ENCODE measurements at places on chromosomes 13 and 19. TPM values are rescaled to one million over a fixed set of nuclear protein-coding genes. Genes with fewer than 3 reads are reported as not detected.
A peak's percentile ranks its signal among the peaks of the same experiment; 100 is the strongest.

- H3K4me1 ChIP-seq, result peaks cover 29% of the 10 kb centered on the region
- H3K27me3 ChIP-seq, result no peaks in the 10 kb centered on the region
- no peak overlapping the region for H3K4me3 ChIP-seq
- no peaks in the 10 kb centered on the region for H3K36me3 ChIP-seq
These were observed 39.2 kb downstream of the GATAD2A start for GRCh38 chr19:19444681-19445155.

DNA sequence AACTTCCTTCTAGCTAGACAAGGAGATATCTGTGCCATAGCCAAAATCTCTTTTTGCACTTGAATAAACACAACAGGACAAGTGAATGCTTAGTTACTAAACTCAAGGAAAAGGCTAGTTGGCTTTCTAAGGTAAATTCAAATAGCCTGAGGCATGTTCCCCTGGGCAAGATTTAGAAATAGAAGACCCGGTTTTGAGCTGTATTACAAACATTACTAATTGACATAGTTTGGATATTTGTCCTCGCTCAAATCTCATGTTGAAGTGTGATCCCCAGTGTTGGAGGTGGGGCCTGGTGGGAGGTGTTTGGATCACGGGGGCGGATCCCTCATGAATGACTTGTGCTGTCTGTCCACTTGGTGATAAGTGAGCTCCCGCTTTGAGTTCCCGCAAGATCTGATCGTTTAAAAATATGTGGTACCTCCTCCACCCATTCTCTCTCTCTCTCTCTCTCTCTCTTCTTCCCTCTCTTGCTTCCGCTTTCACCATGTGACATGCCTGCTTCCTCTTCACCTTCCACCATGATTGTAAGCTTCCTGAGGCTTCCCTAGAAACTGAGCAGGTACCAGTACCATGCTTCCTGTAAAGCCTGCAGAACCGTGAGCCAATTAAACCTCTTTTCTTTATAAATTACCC is 3.9 kb upstream of the KBTBD6 start:
- H3K4me1 ChIP-seq, result 0 out of 2 replicates have a peak, but pooled peaks cover 6% of the 10 kb centered on the region
- no peak overlapping the region for H3K4me3 ChIP-seq
- DNase-seq, result no peak
- H3K27ac ChIP-seq, result no peak overlapping the region
- H3K36me3 ChIP-seq, result no peaks in the 10 kb centered on the region
- H3K27me3 ChIP-seq, result no peaks in the 10 kb centered on the region

GRCh38 chr19:28456252-28456651 is 756.7 kb downstream of the UQCRFS1 start:
- no peak overlapping the region for H3K4me3 ChIP-seq
- no peak for DNase-seq
- no peaks in the 10 kb centered on the region for H3K27me3 ChIP-seq
- no peak overlapping the region for H3K27ac ChIP-seq
- H3K36me3 ChIP-seq, result no peaks in the 10 kb centered on the region

- no peak for DNase-seq
- no peaks in the 10 kb centered on the region for H3K36me3 ChIP-seq
- H3K4me1 ChIP-seq, result no peaks in the 10 kb centered on the region
- no peak overlapping the region for H3K4me3 ChIP-seq
- H3K27ac ChIP-seq, result no peak overlapping the region
- no peaks in the 10 kb centered on the region for H3K27me3 ChIP-seq
These were observed 6.2 kb upstream of the ZNF554 start for GRCh38 chr19:2813235-2814160.

DNA sequence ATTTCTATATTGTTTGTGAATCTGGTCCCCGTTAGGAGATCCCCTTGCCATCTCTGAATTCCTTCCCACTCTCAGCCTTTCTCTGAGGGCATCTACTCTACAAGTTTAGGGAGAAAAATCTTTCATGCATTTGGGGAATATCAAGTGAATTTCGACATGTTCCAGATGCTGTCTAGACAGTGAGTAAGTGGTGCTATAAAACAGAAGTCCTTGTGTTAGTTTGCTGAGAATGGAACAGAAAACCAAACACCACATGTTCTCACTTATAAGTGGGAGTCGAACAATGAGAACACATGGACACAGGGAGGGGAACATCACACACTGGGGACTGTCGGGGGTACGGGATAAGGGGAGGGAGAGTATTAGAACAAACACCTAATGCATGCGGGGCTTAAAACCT is 5.1 kb downstream of the OR7A10 start:
- no peaks in the 10 kb centered on the region for H3K36me3 ChIP-seq
- H3K27ac ChIP-seq, result no peak overlapping the region

- peaks cover 8% of the 10 kb centered on the region for H3K4me1 ChIP-seq
- no peak overlapping the region for H3K4me3 ChIP-seq
- peak; percentile 53 for DNase-seq
- no peaks in the 10 kb centered on the region for H3K36me3 ChIP-seq
- H3K27ac ChIP-seq, result 0 out of 2 replicates have a peak overlapping the region, but pooled peaks have one; percentile 2
These were observed 42.0 kb downstream of the KLF2 start for GRCh38 chr19:16366433-16367260.

DNA sequence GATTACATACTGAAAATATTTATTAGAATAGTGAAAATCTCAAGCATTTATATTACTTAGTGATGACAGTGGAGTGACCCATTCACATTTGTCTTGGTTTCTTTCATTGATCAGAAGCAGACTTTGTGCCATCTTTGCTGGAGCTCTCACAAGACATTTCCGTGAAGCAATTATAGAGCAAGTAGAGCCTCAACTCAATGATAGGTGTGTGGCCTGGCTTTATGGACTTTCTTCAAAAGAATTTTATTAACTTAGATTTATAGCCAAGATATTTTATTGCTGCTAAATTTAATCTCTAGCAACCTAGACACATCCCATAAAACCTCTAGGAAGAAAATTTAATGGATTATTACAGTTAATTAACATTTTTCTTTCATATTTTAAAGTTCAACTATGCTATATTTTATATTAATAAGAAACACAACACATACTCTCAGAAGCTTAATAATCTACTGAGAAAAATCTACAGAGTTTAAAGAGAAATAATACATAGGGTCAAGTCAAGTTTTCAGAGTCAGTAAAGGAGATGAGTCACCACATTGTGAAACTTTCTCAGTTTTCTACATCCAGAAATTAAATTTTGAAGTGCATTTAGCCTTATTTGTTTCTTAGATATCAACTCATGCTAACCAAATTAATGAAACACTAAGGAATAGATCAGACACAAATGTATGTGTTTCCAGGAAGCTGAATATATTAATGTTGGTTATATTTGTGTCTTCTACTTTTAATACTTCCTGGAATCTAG is 160.5 kb downstream of the LACC1 start:
- no peaks in the 10 kb centered on the region for H3K4me1 ChIP-seq
- no peak overlapping the region for H3K4me3 ChIP-seq
- no peak overlapping the region for H3K27ac ChIP-seq
- no peaks in the 10 kb centered on the region for H3K27me3 ChIP-seq

GRCh38 chr19:5914946-5915781 is 1.1 kb downstream of the CAPS start:
- DNase-seq, result no peak
- H3K4me3 ChIP-seq, result no peak overlapping the region
- H3K4me1 ChIP-seq, result no peaks in the 10 kb centered on the region
- no peak overlapping the region for H3K27ac ChIP-seq
- H3K36me3 ChIP-seq, result no peaks in the 10 kb centered on the region

GRCh38 chr13:65343898-65344663 is 1886.1 kb downstream of the PCDH9 start:
- H3K27ac ChIP-seq, result no peak overlapping the region
- H3K27me3 ChIP-seq, result no peaks in the 10 kb centered on the region

Gene ATP4A
- 0.63 TPM for total RNA-seq

Gene FPR3
- total RNA-seq, result not detected

Gene UHRF1
- total RNA-seq, result 45.7 TPM

Gene KCTD12
- total RNA-seq, result 10.1 TPM

Gene PPM1N
- 15.2 TPM for total RNA-seq

Gene KLF12
- total RNA-seq, result 7.7 TPM

Gene MPND
- 9.1 TPM for total RNA-seq

Data from GM23338 (cell line).